HuH-7.5 (cell line): ENCODE measurements at places on chromosomes 7 and 10.

- no peak for DNase-seq
These were observed 56.6 kb upstream of the IL6 start for GRCh38 chr7:22670422-22670815.

DNA sequence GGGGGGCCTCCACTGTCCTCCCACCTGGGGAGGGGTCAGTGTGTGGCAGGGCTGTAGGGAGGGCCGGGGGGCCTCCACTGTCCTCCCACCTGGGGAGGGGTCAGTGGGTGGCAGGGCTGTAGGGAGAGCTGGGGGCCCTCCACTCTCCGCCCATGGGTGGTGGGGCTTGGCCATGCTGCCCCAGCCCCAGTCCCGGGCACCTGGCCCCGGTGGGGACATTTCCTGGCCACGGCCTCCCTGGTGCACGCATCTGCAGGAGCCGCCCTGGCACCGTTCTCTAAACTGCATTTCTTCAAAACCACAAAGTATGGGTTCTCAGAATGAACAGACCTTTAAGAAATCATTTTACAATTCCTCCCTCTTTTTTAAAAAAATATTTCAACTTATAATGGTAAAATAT lies 89.3 kb upstream of the PDGFA start:
- DNase-seq = no peak

- no peak for DNase-seq
These were observed 117.5 kb downstream of the CAMK1D start for GRCh38 chr10:12466704-12467305.

GRCh38 chr7:120867932-120868331 lies 10.0 kb upstream of the TSPAN12 start:
- DNase-seq = no peak

GRCh38 chr10:112728997-112729396 lies 221.1 kb upstream of the TCF7L2 start:
- DNase-seq = no peak

GRCh38 chr7:51295440-51296245 lies 21.0 kb downstream of the COBL start:
- DNase-seq = no peak

DNA sequence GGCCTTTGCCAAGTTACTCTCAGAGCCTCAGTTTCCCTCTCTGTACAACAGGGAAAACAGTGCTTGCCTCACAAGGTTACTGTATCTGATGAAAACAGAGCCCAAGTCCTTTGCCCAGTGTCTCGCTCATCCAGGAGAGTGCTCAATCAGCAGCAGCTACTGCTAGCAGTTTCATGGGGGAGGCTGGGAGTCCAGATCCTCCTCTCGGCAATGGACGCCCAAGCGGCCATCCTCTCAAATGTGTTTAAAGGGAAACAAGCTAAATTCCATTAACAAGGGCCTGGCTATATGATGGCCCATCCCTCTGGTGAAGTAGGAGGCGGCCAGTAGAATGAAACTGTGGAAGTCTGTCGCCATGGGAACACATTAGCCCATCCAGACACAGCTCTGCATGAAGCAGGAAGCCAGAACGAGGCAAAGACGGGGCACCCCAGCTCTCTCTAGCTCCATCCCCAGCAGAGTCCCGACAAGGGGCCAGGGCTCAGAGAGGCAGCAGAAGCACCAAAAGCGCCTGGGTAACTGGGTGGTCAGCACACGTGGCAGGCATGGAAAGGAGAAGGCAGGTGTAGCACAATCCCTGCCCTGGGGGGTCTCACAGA lies 35.2 kb downstream of the FAM53B start:
- DNase-seq = no peak

- DNase-seq = no peak
These were observed 922 bp upstream of the MYO1G start for GRCh38 chr7:44979481-44980392.

DNA sequence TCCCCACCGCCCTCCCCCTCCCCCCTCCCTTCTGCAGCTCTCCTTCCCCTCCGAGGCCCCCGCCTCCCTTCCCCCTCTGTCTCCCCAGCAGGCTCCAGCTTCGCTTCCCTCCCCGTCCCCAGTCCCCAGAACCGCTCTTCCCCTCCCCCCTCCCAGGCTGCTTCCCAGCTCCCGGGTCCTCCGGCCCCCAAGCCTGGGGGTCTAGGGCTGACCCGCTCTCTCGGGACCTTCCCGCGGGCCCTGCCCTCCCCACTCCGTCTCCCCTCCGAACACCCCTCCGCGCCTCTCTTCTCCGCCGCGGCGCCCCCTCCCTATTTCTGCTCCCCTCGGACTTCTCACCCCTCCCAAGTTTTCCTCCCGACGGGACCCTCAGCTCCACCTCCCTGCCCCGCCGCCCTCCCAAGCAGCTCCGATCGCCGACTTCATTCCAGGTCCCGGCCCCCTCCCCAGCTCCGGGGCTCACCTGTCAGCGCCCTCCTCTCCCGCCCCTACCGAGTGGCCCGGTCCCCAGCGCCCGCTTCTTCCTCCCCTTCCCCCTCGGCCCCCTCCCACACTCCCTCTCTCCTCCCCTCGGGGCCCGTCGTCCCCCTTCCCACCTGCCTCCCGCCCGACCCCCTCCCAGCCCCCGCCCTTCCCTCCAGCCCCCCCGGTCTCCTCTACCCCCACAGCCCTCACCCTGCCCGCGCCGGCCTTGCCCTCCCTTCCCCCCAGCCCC lies 990 bp downstream of the ZNF467 start:
- peak; percentile 59 for DNase-seq

DNA sequence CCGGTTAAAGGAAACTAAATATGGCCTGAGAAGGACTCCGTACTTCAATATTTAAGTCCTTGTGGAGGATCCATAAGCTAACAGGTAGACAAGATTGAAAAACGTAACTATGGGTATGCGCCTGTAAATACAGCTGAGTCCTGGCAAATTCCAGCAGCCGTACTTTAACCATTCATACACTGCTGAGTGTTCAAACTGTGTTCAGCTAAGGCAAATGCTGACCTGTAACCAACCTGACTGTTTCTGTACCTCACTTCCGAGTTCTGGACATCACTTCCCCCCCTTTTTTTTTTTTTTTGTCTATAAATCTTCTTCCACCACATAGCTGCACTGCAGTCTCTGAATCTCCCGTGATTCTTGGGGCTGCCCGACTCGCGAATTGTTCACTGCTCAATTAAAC lies 69.1 kb downstream of the SRPK2 start:
- no peak for DNase-seq

- no peak for DNase-seq
These were observed 180.1 kb downstream of the RAPGEF5 start for GRCh38 chr7:22176791-22177412.

DNA sequence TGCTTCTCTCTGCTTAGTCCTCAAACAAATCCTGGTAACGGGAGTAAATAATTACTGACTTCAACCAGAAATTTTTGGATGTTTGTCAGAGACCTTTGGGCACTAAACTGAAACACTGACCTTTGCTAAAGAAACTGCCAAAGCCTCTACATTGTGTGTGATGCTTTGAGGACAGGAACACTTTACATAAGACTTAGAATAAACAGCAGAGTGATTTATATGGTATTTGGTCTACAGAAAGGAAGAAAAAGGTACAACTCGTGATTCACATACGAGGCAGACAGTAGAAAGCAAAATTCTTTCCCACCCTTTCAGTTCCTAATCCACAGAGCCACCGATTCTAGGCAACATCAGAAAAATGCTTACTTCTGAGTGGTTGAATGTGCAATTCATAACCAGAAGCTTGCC lies 59.8 kb downstream of the SLC16A12 start:
- DNase-seq = no peak

- DNase-seq = no peak
These were observed 111.9 kb downstream of the GRID1 start for GRCh38 chr10:86254526-86255174.

GRCh38 chr7:23216021-23216420 lies 30.6 kb upstream of the GPNMB start:
- no peak for DNase-seq

GRCh38 chr7:142422621-142423020 lies 164.8 kb upstream of the PRSS58 start:
- no peak for DNase-seq
